ENCODE measurements at places on chromosomes 1 and 21.

GRCh38 chr1:199242147-199242546 is 603.3 kb downstream of the PTPRC start:
- DNase-seq = no peak

GRCh38 chr1:28441674-28442073 is 64.2 kb upstream of the RCC1 start:
- DNase-seq = no peak

- no peak for DNase-seq
These were observed 1048.0 kb downstream of the PLA2G4A start for GRCh38 chr1:187876775-187877174.

DNA sequence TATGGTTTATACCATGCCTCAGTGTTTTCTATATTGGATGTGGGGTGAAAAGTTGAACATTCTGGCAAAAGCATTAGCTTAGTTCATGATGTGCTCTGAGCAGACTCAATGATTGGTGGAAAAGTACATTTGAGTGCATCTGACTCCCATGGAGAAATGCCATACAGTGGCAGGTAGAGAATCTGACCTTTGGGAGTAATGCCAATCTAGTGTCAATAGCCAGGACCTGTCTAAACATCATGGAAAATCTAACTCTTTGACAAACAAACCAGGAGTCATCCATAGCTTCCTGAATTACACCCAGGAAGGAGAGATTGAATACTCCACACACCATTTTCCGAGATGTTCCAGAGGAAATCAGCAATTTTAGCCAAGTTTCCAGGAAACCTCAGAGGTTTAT is 51.0 kb downstream of the XCL1 start:
- no peak for DNase-seq

- DNase-seq = no peak
These were observed 19.2 kb upstream of the BCL10 start for GRCh38 chr1:85295654-85296053.

GRCh38 chr1:12567288-12567819 is 50.7 kb downstream of the DHRS3 start:
- DNase-seq = no peak

DNA sequence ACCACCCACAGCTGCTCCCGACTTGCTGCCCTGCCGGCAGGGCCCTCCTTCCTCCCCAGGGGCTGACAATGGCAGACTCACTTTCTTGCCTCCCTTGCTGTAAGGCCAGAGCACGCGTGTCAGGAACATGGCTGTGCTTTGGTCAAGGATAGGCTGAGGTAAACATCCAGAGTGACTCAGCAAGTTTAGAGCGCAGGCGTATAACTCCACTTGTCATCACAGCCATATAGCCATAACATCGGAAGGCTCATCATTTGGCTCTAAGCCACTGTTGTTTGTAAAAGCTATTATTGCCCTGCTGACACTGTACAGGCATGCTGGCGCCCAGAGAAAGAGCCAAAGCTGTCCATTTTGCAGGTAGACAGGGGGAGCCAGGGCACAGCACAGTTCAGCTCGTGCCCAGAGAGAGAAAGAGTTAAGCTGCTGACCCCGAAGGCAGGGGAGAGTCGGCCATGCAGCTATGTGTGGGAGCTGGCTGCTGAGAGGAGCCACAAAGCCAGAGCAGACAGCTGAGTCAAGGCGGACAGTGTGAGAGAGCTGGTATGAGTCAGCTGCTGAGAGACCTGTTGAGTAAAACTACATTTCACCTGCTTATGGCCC is 60.6 kb downstream of the GNG4 start:
- DNase-seq = no peak

- DNase-seq = no peak
These were observed 545.3 kb downstream of the PLA2G4A start for GRCh38 chr1:187374082-187374481.

GRCh38 chr1:232996143-232996542 is 45.7 kb downstream of the NTPCR start:
- DNase-seq = no peak

DNA sequence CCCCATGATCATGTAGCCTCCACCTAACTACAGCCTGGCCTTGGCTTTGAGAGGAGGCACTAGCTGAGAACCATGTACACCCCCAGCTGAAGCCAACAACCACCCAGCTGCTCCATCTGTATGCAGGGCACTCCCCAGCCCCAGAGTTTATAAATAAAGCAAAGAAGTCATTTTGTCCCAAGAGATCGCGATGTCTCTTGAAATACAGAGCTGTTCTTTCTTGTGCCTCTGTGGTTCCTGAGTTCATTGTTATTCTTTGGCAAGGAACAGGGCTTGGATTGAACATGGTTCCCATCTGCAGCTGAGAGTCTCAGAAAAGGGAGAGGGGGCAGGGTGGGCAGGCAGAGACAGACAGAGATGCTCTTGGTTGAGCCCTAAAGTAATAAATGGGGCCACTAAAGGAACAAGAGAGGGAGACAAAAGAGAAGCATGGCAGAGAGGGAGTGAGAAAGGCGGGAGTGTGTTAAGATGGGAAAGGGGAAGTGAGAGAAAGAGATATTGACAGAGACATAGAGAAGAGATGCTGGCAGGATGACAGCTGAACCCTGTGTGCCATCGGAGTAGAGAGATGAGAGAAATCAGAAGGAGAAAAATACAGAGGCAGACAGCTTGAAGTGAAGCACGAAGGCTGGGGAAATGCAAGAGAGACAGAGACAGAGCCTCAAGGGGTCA is 63.3 kb downstream of the TNR start:
- no peak for DNase-seq

GRCh38 chr21:31985398-31985797 is 112.6 kb downstream of the HUNK start:
- no peak for DNase-seq

DNA sequence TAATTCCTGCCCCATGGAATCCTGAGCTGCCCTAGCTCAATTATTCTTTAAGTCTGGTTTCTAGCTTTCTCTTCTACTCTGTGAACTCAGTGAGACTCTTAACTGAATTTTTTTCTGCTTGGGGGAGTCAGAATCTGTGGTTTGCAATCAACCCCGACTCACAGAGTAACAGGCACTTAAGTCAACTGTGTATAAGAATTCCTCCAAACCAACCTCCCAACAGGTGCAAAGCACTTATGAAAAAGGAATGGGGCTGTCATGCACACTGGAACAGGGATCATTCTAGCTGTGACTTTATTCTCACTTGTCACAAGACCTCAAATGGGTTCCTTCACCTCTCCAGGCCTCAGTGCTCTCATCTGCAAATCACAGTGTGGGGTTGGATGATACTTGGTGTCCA is 60.3 kb upstream of the SYT6 start:
- no peak for DNase-seq

DNA sequence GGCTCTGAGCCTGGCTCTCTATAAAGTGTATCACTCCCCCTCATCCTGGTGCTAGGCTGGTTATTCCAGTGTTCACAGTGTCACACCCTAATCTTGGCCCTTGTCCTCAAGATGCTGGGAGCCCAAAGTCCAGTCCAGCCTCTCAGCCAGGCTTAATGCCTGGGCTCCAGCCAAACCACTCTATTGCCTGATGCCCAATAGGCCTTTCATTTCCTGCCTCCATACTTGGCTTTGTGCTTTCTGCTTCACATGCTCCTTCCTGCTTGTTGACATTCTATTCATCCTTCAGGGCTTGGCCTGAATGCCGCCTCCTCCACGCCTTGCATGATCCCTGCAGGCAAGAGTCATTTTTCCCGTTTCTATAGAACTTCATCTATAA is 1.7 kb downstream of the KLHDC8A start:
- no peak for DNase-seq

- no peak for DNase-seq
These were observed 219.0 kb upstream of the L1TD1 start for GRCh38 chr1:61975638-61976037.

- no peak for DNase-seq
These were observed 81.5 kb downstream of the ADARB1 start for GRCh38 chr21:45155910-45156309.

DNA sequence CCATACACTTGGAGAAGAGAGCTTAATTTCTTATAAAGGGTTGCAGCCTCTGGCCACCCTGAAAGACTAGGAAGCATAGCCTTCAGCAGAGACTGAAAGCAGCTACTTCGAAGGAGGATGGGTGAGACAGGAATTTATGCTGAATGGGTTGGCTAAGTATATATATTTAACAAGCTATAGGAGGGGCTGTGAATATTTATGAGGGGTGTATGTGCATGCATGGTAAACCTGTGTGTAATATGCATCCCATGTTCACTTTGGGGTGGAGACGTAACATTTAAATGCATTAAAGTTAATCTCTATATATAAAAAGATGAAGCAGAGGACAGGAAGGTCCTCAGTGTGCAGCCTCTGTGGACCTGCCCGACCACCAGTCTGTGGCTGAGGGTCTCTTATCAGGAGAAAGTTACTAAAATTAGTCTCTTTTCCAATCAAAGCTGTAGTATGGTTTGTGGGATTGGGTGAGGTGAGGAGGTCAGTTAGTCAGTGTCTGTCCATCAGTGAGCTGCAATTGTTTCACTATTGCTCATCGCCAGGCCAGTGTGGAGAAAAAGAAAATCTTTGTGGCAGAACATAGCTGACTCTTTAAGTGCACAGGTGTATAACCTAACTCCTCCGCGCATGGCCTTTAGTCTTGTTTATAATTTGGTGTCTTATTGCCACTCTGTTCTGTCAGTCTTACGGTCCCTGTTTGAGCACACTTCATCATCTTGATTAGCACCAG is 35.4 kb upstream of the DSCAM start:
- no peak for DNase-seq

DNA sequence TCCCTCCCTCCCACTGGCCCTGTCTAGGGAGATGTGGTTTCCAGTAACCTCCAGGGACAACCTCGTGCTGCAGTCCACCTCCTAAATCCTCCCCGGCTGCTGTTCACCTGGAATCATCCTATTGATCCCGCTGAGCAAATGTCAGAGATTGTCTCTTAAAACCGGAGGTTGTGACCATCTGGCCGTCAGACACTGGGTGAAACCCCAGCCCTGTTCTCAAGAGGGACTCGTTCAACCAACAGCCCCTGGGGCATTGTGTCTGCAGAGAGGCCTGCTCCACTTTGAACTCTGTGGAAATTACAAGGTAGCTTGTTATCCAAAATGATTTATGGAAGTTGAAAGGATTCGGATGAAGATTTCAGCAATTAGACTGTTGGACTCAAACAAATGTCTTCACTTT is 498.0 kb downstream of the MATN1 start:
- no peak for DNase-seq

DNA sequence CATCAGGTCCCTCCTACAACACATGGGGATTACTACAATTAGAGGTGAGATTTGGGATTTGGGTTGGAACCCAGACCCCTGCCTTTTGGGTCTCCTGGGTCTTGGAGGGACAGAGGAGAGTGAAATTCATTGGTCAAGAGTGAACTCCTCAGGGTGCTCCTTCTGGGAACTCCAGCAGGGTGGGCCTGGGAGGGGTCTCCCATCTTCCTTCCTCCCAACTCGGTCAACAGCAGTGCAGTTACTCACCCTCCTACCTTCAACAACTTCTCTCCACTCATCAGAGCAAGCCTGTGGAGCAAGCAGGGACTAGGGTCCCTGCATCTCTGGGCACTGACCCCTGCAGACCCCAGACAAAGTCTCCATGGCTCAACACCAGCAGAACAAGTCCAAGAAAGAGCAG is 89.3 kb upstream of the TMPRSS2 start:
- no peak for DNase-seq

- peak; percentile 70 for DNase-seq
These were observed 18.7 kb upstream of the CSF1 start for GRCh38 chr1:109891930-109892329.

- DNase-seq = no peak
These were observed 136.8 kb downstream of the RHOU start for GRCh38 chr1:228872080-228872479.

DNA sequence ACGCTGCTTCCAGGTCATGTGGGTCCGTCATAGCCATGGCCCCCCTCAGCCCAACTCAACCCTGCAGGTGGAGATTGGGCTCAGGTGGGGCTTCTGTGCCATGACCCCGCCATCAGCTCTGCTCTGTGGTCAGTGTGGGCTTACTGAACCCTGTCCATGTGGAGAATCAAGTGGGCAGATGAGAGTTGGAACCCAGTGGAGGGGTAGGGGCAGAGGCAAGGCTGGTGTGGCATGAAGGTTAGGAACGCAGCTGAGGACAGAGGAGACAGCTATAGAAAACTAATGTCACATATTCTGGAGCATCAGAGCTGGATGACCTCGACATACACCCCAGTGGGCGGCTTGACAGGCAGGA is 355.9 kb downstream of the PTPRU start:
- no peak for DNase-seq

DNA sequence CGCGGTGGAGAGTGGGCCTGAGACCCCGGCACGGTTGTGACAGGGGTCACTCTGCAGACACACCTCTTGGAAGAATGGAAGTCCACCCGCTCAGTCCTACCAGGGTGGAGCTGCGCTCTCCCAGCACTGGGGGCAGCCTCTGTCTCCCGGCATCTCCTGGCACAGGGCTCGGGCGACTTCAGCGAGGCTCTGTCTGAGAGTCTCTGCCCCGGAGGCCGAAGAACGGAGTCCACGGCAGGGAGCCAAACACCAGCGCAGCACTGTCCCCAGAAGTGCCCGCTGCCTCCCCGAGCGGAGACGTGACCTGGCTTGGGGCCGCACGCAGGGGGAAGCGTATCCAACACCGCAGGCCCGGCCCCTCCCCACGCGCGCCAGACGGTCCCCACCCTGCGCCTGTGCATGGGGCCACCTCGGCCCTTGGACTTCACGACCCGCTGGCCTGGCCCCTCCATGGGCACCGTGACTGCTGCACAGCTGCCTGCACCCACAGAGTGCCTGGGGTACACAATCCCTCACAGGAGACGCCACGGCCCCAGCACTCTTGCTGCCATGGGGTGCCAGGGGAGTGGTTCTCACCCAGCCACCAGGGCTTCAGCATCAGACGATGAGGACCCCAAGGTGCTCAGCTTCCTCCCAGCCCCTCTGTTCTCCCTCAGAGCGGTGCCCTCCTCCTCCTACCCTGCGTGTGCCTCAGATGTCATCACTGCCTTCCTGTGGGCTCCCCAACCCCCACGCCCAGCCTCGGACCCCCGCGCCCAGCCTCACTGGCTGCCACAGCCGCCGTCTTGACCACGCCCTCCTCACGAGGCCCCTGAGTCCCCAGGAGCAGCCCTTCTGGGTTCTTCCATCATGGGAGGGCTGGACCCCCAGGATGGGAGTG is 14.9 kb upstream of the RNF223 start:
- DNase-seq = no peak

DNA sequence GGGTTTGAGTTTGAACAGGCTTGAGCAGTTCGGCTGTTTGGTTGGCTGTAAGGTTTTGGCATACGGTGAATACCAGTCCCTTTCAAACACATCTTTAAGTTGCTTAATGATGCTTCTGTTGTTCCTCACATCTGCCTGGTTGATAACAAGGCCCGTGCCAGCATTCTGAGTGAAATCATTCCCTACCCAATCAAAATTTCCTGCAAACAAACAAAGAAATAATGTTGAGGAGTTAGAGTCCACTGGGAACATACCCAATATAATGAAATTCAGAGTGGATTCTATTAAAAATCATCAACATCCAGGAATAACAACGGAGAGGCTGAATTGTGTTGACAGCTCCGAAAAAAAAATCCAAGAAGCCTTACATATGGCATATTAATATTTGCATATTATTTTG is 91.0 kb upstream of the MAP1LC3C start:
- DNase-seq = no peak

- DNase-seq = no peak
These were observed 13.6 kb upstream of the DISP3 start for GRCh38 chr1:11465307-11465706.

GRCh38 chr1:161738627-161739287 is 10.8 kb upstream of the DUSP12 start:
- DNase-seq = peak; percentile 26

Measured in right hindlimb (tissue), 1 donor.